NCI-H2081 (cell line): ENCODE measurements at places on chromosomes 4 and X.

DNA sequence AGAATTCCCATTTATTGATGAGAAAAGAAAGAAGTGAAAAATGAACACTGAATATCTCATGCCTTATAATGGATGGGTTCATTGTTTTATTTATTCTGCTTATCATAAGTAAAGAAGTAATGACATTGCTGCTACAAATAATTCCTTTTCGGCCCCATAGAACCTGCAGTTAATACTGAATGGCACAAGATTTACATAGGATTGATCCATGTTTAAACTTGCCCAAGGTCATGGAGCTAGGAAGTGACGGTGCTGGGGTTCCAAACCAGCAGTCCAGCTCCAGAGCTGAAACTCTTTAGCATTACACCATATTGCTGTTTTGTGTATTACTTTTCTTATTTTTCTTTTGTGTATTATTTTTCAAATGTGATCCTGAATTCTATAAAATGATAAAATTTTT is 30.2 kb upstream of the PRSS48 start:
- no peak for DNase-seq

GRCh38 chr4:168781926-168782325 is 228.1 kb downstream of the CBR4 start:
- no peak for DNase-seq

GRCh38 chr4:63831590-63832155 is 577.6 kb downstream of the TECRL start:
- DNase-seq: peak; percentile 11

- DNase-seq: no peak
Observed at GRCh38 chr4:112277220-112277619, 8.5 kb downstream of the TIFA start.

DNA sequence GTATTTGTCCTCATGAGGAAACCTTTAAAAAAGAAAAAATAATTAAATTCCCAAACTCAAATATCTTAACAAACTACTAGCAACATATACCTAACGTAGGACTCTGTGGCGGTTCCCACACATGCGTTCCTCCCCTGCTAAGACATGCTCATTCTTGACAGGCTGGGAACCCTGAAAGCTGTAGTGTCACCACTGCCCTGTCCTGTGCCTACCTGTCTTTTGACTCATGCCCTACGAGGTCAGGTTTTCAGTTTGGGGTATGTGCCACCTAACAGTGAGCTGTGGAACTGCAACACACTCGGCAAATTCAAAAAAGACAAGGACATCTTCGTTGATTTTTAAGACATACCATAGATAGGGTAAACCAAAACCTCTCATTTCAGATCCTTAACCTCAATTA is 17.8 kb downstream of the IDS start:
- no peak for DNase-seq

DNA sequence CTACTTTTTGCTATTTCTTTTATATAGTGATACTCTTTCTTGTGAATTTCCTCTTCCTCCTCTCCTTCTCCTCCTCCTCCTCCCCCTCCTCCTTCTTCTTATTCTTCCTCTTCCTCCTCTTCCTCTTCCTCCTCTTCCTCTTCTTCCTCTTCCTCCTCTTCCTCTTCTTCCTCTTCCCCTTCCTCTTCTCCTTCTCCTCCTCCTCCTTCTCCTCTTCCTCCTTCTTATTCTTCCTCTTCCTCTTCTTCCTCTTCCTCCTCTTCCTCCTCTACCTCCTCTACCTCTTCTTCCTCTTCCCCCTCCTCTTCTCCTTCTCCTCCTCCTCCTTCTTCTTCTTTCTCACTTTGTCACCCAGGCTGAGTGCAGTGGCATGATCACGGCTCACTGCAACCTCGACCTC is 36.3 kb upstream of the RBMX start:
- no peak for DNase-seq

DNA sequence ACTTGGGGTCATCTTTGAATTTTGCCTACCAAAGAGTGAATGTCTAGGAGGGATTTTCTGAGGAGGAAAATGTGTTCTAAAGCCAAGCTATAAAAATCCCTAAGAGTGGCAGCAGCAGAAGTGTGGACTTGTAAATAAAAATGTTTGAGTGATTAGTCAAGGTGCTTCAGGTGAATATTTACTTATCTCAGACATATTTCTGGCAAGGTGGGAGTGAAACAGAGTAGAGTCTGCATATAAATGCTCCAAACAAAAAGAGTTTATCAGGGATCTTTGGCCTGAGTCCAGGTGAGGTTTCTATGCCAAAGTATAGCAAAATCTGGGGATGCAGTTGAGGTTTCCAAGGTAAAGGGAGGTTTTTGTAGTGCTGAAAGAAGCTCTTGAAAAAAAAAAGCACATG is 19.7 kb downstream of the CYSLTR1 start:
- no peak for DNase-seq

DNA sequence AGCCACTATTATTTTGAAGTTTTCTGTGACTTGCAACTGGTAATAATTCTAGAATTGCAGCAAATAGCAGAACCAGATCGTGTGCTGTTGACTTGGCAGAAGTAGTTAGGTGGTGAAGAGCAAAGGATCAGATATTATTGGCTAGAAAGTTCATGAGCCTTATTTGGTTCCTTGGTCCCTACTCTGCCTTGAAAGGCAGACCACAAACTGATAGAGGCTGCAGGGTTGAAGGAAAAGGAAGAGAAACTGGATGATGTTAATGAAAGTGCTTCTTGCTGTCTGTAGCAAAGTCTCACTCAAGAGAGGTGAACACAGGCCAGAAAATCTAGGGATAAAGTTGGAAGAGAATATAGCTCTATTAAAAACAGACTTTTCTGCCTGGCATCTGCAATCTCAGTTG is 41.2 kb upstream of the RNF150 start:
- no peak for DNase-seq

GRCh38 chrX:39899856-39900776 is 197.6 kb downstream of the BCOR start:
- peak; percentile 53 for DNase-seq

GRCh38 chr4:188781655-188782054 is 642.4 kb downstream of the TRIML1 start:
- DNase-seq: no peak

GRCh38 chr4:184895012-184895695 is 69.4 kb upstream of the ACSL1 start:
- no peak for DNase-seq

- no peak for DNase-seq
Observed at GRCh38 chr4:2375427-2375826, 43.0 kb downstream of the ZFYVE28 start.

GRCh38 chrX:10176121-10177003 is 19.6 kb downstream of the CLCN4 start:
- no peak for DNase-seq

GRCh38 chr4:92636038-92636806 is 332.5 kb downstream of the GRID2 start:
- no peak for DNase-seq

DNA sequence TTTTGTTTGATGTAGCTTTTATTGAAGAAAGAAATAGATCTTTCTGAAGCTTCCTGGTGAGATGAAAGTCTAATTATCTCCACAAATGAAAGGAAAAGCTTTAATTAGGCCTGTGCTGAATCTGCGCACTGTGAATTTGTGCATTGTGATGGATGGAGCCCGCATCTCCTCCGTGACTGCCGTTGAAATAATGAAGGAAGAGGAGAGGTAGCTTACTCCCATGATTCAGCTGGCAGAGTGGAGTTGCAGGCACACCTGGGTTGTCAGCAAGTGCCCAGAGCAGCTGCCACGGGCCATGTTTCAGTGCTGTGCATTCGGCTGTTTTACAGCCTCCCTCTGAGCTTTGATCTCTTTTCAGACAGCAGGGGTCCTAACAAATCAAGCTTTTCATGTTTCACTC is 735.3 kb upstream of the TENM3 start:
- DNase-seq: peak; percentile 67

DNA sequence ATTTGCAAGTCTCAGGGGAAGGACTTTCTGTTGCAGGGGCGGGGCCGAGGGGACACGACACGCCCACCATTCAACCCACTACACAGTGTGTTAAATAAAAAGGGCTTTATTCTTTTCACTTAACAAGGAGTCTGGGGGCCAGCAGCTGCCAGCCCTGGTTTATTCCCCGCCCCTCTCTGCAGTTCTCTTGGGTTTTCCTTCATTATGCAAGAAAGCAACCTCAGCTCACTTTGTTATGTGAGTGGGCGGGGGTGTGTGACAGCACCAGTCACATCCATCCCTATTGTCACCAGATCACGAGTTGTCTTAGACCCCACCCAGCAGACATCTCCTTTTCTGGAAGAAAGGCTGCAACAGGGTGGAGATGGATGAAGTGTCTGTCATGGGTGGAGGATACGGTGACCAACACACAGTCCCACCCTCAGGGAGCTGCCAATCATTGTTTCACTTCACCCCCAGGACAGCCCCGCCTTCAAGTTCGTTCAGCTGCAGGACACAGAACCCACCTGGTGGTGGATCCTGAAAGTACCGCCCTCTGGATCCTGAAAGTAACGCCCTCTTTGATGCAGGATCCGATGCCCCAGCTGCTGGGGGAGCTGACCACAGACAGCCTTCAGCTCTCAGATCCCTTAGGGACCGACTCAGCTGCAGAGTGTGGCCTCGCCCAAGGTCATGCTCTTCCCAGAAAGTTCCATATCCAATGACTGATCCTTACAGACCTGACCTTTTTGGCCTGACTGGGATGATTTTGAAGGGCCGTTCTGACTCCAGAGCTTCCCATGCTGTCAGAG is 79.6 kb downstream of the SMIM20 start:
- DNase-seq: no peak

GRCh38 chr4:145299380-145300076 is 119.1 kb upstream of the OTUD4 start:
- no peak for DNase-seq

DNA sequence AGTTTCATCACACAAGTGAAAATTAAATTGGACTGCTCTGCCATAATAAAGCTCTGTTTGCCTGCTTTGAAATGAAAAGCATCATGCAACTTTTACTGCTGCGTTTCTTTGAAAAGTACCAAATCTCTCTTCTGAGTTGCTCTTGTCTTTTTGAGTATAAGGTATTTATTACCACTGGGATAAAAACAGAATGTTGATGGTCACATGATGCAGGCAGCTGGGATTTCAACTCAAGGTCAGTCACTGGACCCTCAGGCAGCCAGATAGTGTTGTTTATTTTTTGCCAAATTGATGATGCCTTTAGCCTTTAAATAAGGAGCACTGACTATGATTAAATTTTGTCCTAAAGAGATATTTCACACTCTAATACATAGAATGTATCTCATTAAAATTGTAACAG is 32.7 kb downstream of the DMD start:
- DNase-seq: no peak

GRCh38 chrX:45801554-45801953 is 600.9 kb upstream of the DIPK2B start:
- DNase-seq: peak; percentile 17

DNA sequence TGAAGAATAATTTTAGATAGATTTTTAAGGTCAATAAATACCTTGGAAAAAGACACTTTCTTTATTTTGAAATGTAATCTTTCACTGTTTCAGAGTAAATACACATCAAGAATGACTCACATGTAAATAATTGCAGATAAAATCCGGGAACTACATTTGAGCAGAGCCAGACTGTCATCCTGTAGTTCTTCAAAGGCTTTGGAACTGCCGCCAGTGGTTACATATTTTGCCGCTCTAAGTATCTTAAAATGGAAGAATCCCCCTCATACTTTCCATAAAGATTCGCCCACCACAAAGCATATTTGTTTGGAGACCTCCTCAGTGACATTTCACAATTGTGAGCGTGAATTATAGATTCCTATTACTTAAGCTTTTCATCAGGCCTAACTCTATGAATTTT is 607.8 kb upstream of the ZFP42 start:
- DNase-seq: no peak

- no peak for DNase-seq
Observed at GRCh38 chr4:21327976-21328700, 620.4 kb downstream of the KCNIP4 start.

- no peak for DNase-seq
Observed at GRCh38 chr4:172751550-172751949, 417.1 kb upstream of the GALNT7 start.

GRCh38 chr4:174495626-174496025 is 26.7 kb downstream of the HPGD start:
- no peak for DNase-seq

DNA sequence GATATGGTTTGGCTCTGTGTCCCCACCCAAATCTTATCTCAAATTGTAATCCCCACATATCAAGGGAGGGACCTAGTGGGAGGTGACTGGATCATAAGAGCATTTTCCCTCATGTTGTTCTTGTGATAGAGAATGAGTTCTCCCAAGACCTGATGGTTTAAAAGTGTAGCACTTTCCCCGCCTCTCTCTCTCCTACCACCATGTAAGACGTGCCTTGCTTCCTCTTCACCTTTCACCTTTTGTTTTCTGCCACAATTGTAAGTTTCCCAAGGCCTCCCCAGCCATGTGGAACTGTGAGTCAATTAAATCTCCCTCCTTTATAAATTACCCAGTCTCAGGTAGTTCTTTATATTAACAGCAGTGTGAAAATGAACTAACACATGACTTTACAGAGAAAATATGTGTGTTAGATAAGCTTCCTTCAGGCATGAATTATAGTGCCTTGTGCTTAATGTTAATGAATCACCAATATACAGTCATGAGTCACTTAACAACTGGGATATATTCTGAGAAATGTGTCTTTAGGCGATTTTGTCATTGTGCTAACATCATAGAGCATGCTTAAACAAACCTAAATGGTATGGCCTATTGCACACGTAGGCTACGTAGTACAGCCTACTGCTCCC is 37.9 kb downstream of the PDGFC start:
- no peak for DNase-seq

- no peak for DNase-seq
Observed at GRCh38 chrX:40290517-40290916, 192.8 kb upstream of the BCOR start.

DNA sequence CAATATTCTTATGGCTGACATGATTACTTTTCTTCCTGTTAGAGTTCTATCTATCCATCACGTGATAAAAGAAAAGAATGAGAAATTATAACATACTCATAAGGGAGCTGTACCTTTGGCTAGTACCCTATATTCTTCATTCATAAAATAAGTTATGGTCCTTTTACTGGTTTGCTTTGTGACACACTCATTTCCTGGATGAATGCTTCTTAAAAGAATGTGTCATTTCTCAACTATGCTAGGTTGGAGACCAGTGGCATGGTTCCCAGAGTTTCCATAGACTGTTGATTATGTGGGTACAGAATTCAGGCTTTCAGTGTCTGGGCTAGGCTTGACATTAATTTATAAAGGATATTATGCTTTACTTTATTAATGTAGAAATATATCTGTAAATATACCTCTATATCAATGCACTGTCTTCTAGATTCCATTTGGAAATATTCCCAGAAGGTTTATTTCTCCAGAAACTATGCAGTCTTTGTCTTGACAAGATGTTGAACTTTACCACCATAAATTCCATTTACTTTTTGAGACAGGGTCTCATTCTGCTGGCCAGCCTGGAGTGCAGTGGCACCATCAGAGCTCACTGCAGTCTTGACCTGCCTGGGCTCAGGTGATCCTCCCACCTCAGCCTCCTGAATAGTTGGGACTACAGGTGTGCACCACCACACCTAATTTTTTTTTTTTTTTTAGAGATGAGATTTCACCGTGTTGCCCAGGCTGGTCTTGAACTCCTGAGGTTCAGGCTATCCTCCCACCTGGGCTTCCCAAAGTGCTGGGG is 23.8 kb downstream of the NUDT6 start:
- DNase-seq: no peak

GRCh38 chr4:95535180-95535579 is 13.6 kb downstream of the UNC5C start:
- DNase-seq: no peak
